Mucosa of descending colon (tissue), 3 donors: ENCODE measurements at places on chromosomes 7 and 10.

GRCh38 chr7:115965796-115966475 lies 64.6 kb downstream of the TFEC start:
- DNase-seq = no peak

DNA sequence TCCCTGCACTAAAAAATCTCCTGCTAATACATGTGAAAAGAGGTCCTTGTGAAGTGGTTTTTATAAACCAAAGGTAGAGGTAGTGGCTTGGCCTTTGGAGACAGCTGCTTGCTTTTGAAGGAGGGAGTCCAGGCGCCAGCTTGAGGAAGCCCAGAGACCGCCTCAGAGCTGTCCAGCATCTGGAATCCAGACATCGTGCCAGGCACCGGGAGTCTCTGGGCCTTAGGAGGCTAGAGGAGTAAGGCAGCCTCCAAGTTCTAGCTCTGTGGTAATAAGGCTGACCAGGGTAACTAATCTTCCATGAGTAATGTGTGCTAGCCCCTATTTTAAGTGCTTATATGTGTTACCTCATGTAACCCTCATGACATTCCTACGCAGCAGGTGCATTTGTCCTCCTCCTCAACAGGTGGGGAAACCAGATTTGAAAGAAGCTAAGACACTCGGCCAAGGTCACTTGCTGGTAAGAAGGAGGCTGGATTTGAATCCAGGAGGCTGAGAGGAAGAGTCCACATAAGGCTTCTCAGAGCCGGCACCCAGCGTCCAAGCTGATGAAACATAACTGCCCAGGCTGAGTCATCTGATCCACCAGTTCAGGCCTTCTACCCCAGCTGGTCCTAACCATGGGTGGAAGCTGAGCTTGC lies 26.1 kb downstream of the PRLHR start:
- DNase-seq = no peak

DNA sequence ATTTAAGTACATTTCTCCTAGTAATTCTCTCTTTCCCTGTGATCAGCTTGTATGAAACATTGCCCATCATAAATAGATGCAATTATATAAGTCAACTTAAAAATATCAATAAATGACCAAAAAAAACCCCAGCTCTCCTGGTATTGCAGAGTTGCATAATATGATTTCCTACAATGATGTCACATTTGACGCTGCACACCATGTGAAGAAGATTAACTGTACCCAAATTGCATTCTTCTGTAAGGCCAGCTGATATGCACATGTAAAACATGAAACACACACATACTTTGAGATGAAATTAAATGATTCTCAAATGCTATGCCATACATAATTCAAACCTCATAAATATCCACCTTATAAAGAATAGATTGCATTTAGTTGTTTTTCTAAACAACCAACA lies 115.5 kb downstream of the AGMO start:
- no peak for DNase-seq

- DNase-seq = no peak
These were observed 2.3 kb downstream of the INPP5A start for GRCh38 chr10:132539894-132540293.

GRCh38 chr10:100693821-100694220 lies 51.6 kb upstream of the PAX2 start:
- DNase-seq = no peak

GRCh38 chr7:17086403-17086802 lies 204.6 kb upstream of the AGR3 start:
- DNase-seq = no peak

GRCh38 chr7:103106005-103106702 lies 31.2 kb downstream of the ARMC10 start:
- DNase-seq = no peak

- peak; percentile 21 for DNase-seq
These were observed 88.8 kb downstream of the ZRANB1 start for GRCh38 chr10:125030567-125031197.

DNA sequence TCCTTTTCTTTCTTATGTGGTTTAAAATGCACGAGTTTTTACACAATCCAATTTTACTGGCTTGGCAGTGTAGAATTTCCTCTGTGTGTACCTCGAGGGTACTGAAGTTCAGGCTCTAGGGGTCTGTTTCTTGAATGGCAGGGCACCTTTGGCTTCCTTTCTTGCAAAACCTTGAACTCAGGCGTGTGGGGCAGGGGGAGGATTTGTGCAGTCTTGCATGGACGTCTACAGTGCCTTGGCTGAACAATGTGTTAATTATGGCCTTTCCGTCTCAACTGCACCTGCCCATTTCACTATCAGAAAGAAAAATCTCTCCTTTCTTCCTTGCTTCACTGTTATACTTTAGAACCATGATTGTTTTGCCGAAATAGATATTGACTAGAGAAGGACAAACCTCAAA lies 570.9 kb downstream of the INHBA start:
- no peak for DNase-seq

DNA sequence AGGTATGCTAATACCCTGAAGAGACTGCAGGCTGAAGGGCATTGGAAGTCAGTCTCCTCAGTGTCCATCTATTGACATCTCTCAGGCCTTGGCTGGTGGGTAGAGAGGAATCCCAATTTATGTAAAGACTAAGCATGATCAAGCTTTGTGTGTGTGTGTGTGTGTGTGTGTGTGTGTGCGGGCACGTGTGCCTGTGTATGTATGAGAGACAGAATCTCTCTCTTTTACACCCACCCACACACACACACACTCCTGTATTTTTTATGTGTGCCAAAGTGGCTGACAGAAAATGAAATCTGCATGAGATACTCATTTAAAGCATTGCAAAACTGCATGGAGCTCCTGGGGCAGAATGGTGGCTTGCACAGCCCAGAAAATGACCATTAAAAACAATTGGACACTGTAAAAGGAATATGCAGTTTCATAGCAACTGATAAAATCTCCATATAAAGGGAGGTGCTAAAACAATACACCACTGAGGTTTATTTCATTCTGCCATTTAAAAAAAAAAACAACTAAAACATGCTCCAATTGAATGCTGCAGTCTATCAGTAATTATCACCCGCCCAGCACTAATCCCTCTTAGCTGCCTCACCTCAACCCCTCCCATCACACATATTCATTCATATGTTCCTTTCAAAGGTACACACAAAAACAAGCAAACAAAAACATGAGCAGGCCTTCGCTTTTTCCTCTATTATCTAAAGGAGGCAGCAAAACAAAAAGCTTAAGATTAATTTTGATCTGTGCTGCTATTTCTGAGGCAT lies 385.0 kb downstream of the KCNMA1 start:
- DNase-seq = no peak

GRCh38 chr7:96052860-96053470 lies 268.9 kb downstream of the SLC25A13 start:
- no peak for DNase-seq

- DNase-seq = no peak
These were observed 1.4 kb downstream of the C10orf71 start for GRCh38 chr10:49300140-49300974.

GRCh38 chr10:132571650-132572544 lies 34.3 kb downstream of the INPP5A start:
- DNase-seq = peak; percentile 82

GRCh38 chr10:33270971-33271370 lies 63.5 kb downstream of the NRP1 start:
- DNase-seq = no peak

DNA sequence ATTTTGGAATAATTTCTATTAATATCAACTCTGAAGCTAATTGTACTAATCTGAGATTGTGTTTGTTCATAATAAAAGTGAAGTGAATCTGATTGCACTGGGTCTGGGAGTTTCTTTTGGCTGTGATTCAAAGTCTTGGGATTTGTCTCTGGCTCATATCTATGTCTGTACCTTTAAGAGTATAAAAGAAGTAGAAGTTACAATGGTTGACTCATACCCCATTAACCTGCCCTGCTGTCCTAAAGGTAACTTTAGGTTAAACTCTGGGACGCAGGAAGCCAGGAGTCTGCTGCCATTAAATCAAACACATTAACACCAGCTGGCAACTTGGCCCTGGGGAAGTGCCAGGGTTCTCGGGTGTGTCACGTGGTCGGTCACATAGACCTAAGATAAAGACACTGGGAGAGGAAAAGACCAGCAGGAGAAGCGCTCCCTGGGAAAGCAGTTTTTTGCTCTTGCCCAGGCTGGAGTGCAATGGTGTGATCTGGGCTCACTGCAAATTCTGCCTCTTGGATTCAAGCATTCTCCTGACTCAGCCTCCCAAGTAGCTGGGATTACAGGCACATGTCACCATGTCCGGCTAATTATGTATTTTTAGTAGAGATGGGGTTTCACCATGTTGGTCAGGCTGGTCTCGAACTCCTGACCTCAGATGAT lies 17.8 kb downstream of the SCD start:
- DNase-seq = peak; percentile 90

GRCh38 chr10:105605918-105606317 lies 964.8 kb downstream of the SORCS3 start:
- DNase-seq = no peak

DNA sequence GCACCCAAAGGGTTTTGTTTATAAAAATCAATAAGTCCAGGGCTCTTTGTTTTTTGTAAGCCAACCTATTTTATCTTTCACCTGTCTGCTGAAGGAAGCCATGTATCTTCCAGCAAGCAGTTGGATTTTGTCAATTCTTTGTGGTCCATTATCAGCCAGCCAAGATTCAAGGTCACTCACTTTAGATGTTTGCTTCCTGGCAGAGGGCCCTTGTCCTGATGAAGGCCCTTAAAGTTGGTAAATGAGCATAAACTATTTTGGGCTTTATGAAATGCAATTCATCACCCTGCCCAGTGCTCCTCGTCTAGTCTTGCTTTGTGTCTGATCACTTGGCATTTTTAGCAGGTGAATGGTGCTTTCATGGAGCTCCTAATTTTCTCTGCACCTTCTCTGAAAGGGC lies 1004.2 kb downstream of the GRID1 start:
- DNase-seq = no peak

- no peak for DNase-seq
These were observed 103.1 kb upstream of the APBB1IP start for GRCh38 chr10:26334932-26335573.

DNA sequence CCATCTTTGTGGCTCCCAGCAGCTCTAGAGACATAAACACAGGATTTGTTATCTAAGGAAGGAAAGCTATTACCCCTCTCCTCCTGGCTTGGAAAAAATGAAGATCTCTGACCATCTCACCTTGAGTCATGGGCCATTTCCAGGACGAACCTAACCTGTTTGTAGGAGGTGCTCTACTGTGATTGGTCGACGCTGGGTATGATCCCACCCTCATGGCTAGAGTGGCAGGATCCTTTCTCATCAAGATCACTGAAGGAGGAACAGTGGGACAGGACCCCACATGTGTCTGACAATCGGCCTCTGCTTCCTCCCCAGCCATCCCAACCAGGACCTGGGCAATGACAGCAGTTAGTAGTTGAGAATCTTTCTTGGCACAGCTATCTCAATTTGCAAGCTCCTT lies 144.1 kb downstream of the EMX2 start:
- DNase-seq = no peak

DNA sequence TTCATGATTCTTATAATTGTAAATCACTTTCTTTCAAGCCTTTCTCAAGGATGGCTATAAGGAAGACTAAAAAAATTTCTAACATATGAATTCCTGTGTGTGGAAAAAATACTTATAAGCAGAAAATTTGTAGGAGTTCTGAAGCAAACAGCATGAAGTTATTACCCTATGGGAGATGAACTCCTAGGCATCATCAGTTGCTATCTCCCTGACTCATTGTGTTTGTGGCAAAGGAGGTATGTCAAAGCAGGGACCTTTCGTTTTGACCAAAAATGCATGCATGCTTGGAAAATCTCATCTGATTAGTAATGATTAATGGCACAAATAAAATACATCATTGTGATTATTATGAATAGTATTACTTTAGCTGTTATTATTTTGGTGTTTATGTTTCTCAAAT lies 59.4 kb downstream of the CALCR start:
- no peak for DNase-seq

GRCh38 chr7:14924398-14924797 lies 21.8 kb upstream of the DGKB start:
- DNase-seq = no peak

GRCh38 chr10:94292434-94293090 lies 70.2 kb downstream of the NOC3L start:
- DNase-seq = no peak

DNA sequence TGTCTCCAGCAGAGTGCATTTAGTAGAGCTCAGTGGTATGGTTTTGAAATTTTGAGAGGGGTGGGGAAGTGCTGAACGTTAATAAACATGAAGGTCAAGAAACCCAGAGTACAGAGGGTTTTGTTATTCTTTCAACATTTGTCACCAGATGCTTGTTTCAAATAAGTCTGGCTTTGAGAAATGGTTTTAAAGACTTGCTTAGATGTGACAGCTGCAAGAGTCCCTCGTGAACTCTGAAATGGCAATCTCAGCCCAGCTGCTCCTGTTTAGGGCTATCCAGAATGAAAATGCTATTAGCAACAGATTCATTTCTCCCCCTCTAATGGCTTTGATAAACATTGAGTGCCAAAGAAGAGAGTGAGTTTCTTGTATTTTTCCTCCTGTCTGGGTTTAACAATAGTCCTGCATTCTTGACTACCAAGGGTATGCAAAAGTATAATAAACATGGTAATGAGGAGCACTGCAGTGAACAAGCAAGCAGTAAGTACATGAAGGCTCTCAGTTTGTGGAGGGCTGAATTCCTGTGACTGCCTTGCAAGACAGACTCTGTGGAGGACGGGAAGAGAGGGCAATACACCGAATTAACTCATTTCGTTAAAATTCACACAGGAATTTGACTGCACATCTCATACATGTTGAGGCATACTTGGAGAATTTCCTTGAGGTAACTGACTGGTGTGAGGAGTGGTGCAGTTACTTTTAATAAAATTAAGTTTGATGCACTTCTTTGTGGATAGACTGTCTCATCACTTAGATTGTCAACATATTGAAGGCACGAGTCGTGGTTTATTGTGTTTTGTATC lies 490.9 kb downstream of the REEP3 start:
- no peak for DNase-seq

DNA sequence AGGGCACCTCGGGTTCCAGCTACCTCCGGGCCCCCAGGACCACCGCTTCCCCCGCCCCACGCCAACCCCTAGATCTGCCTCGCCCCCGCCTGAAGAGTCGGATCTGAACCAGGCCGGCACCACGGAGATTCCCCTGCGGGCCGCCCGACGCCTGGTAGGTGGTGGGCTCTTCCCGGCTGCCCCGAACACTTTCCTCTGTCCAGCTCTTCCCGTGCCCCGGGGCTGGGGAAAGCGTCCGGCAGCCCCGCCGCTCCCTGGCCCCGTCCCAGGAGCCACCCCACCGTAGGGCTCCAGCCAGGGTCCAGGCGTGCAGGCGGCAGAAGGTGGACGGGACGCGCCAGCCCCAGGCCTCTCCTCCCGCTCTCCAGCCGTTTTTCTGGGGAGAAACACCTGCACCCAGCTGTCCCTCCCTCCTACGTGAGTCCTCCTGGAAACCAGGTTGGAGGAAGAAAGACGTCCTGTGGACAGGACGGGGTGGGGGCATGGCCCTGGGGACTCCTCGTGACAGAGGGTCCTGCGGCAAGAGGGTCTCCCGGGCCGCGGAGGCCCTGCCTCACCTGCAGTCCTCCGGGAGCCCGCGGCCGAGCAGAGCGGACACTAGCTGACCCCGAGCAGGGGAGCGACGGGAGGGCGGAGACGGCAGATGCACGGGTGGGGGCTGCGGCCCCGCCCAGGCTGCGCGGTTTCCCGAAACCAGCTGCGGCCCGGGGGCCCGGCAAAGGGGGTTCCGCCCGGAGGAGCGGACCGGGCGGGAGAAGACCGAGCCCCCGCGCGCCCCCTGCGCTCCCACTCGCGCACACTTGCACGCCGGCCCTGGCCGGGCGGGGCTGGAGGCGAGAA lies at the start of gene TMEM176B:
TMEM176B (minus strand) TSS at position 624 of the 840 bp plus-strand sequence. CDS start 3,795 bp downstream, outside the sequence.
- peak; percentile 89 for DNase-seq
